ENCODE measurements at places on chromosomes 2 and 18. TPM values are rescaled to one million over a fixed set of nuclear protein-coding genes. Genes with fewer than 3 reads are reported as not detected.

CCDC74A gene
- total RNA-seq, result 20.6 TPM

SOWAHC gene
- total RNA-seq, result 7.3 TPM

ASPRV1 gene
- not detected for total RNA-seq

UBR3 gene
- total RNA-seq, result 26.3 TPM

FHL2 gene
- 246 TPM for total RNA-seq

SPTBN1 gene
- 137 TPM for total RNA-seq

KLHL29 gene
- total RNA-seq, result 3.2 TPM

LIPG gene
- 0.19 TPM for total RNA-seq

RIT2 gene
- total RNA-seq, result not detected

GRCh38 chr18:40577981-40578365 lies 1377.1 kb upstream of the PIK3C3 start:
- no peak for DNase-seq

DNA sequence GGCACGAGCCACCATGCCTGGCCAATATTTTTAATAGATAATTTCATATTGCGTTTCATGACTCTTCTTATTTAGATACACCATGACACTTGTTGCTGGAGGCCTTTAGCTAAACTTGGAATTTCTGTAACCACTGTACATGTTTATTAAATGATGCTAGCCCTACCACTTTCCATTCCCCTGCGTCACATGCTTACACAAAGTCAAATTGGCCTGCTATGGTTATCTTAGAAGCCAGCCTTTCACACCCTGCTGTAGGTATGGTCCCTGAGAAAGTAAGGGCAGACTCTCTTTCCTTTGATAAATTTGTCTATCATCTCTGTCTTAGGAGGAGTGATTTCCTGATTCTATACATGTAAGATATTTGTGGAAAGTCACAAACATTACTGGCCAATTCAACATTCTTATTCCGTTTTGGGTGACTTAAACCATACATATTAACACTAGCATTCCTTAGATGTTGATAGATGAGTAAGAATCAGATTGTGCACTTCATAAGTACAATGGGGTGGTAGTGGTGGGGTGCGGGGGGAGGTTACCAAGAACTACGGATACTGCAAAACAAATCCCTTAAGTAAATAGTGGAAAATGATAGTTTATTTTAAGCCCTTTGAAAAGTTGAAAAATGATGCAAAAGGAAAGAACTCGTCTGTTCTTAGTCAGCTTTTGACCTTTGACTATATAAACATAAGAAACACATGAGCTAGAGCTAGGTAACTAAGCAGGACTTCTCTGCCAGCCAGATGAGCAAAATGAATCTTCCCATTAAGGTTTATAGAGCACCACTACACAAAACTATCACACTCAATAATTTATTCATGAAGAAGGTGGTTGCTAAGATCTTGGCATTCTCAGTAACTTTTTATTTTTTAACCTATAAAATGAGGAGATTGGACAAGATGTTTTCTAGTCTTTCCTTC lies 7.9 kb upstream of the NDUFV2 start:
- peak; percentile 62 for DNase-seq

- peak; percentile 81 for DNase-seq
These were observed 10.4 kb upstream of the EVA1A start for GRCh38 chr2:75570948-75571729.

- DNase-seq, result no peak
These were observed 217.8 kb downstream of the CDH2 start for GRCh38 chr18:27959101-27959500.

GRCh38 chr2:729376-729861 lies 52.2 kb upstream of the TMEM18 start:
- DNase-seq, result no peak

DNA sequence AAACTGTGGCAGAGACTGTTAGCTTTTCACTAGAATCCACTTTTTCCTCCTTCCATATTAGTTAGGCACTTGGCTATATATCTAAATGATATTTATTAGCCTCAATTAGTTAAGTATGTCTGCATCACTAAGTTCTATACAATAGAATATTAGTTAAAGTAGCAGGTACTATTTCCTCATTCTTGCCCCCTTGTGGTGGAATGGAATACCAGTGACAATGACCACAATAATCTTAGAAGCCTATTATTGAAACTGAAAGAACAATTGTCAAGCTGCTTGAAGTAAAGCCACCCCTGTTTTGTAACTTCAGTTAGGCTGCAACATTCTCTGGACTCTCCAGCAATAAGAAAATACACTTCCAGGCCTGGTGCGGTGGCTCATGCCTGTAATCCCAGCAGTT lies 476.3 kb upstream of the VWC2L start:
- no peak for DNase-seq

DNA sequence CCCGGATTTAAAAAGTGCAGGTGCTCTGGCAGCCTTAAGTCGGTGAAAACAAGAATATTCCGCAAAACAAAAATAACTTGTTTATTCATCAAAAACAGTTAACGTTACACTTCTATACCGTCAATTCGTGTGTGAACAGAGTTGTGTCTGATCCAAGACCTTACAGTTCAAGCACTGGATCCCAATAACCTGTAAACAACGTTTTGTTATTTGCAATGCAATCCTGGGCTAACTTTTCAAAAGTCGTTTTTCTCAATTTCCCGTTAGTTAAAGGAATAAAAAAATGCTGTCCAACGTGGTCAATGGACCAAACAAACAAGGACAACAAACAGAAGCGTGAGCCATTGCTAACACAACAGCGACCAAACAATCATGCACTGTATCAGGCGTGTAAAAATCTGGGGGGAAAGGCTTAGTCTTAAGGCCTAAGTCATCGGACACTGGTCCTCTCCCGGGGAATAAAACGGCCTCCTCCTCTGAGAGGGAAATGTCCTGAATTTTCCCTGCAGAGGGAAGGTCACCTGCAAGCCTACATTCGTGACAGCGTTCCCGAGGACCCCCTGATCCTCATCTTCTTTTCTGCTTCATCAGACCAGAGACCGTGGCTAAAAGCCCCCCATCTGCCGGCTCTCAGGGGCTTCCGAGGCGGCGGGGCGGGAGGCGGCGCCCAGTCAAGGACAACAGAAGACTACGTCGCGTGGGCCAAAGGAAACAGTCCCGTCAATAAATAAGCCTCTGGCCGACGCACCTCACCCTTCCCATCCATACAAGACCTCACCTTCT lies 490 bp downstream of the NDUFS1 start:
- DNase-seq, result peak; percentile 40

- no peak for DNase-seq
These were observed 69.5 kb downstream of the GPD2 start for GRCh38 chr2:156505696-156506095.

DNA sequence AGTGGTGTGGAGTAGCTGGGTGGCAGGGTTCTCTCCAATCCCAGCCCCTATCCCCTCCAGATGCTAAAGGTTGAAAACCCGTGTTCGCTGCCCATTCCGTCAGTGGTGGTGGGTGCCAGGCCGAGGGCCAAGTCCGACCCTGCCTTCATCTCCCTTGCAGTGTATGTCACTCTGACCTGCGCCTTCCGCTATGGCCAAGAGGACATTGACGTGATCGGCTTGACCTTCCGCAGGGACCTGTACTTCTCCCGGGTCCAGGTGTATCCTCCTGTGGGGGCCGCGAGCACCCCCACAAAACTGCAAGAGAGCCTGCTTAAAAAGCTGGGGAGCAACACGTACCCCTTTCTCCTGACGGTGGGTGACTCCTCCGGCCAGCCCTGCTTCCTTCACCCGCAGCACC lies 12.9 kb downstream of the SAG start:
- DNase-seq, result no peak

GRCh38 chr2:219396863-219397457 lies 9.2 kb upstream of the DNPEP start:
- no peak for DNase-seq

DNA sequence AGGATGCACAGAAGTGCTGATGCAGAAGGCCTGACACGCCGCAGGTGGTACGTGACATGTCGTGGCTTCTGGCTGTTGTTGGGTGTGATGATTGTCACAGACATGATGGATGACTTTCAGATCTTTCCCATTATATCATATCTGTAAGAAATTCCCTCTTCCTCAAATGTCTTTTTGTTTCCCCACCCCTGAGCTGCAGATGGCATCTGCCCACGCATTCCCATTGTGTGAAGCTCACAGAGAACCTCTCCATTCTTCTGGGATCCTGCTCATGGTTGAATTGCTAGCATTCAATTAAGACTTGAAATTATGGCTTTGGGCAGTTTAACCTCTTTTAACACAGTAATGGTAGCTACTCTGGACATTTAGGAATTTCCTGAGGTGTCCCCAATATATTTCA lies 28.3 kb upstream of the EPHA4 start:
- no peak for DNase-seq

DNA sequence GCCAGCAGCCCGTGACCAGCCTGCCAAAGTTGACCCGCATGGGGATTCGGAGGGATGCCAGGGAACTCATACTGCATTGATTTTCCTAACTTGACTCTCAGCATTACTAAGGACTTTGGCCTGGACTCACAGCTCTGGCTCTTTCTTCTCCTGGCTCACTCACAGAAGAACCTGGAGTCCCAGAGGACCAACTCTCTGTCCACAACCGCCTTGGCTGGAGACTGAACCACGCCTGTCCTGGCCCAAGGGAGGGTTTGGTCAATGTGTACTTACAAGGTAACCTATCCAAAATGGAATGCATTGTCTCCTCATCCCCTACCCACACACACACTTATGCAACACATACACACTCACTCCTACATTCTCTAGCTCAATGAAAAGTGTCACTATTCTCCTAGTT lies 135.6 kb upstream of the KLHL29 start:
- no peak for DNase-seq

GRCh38 chr2:47243596-47244323 lies 88.7 kb upstream of the STPG4 start:
- no peak for DNase-seq

DNA sequence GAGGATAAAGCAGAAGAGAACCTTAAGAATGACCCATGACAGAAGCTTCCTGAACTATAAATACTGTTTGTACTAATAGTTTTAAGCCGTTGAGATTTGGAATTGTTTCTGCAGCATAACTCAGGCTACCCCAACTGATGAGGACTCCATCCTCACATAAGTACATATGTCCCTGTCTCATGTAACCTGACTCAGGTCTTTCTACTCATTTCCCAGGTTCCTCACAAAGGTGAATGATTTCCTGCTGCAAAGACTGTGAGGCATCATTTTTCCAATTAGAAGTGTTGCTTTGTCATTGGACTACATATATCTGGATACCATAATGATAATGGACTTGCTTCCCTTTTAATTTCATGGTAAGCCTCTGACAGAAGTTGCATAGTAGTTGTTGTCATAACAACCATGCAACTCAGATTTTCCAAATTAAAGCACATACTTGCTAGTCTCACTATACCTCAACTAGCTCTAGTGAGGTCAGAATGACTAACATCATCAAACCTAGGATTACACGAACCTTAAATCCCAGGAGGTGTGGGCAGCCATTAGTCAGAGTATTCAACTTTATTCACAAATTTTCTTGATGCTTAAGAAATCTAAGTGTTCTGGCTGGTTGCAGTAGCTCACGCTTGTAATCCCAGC lies 38.0 kb upstream of the NEDD4L start:
- DNase-seq, result peak; percentile 90

DNA sequence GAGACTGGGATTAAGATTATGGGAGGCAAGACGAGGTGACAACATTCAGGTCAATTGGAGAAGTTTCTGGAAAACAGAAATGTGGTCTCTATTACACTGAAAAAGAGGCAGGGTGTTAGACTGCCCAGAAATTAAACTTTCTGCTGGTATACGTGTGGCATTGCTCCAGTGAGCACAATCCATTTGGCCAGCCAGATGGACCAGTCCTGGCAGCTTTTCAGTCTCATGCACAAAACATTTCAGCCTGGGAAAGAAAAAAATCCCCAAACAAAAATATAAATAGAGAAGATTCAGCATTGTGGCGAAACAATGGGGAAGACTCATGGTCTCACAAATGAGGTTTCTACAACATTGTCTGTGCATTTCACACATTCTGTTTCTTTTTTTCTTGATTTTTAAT lies 113.9 kb downstream of the HNMT start:
- no peak for DNase-seq

GRCh38 chr2:207926133-207926988 lies 99.0 kb downstream of the PLEKHM3 start:
- peak; percentile 93 for DNase-seq

DNA sequence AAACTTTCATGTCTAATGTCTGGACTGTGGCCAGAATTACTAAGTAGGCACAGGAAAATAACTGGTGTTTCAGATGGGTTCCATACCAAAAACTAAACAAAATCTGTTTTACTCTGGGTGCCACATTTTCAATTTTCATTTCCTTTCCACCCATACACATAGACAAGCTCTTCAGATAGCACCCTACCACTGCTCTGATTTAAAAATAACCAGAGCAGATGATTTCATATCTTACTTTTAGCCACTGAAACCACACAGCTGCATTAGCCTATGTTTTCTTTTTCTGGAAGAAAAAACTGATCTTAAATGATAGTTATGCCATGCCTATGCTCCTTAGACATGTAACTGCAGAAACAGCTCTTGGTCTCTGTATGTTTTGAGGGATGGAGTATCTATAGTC lies 647.6 kb downstream of the CPS1 start:
- no peak for DNase-seq

DNA sequence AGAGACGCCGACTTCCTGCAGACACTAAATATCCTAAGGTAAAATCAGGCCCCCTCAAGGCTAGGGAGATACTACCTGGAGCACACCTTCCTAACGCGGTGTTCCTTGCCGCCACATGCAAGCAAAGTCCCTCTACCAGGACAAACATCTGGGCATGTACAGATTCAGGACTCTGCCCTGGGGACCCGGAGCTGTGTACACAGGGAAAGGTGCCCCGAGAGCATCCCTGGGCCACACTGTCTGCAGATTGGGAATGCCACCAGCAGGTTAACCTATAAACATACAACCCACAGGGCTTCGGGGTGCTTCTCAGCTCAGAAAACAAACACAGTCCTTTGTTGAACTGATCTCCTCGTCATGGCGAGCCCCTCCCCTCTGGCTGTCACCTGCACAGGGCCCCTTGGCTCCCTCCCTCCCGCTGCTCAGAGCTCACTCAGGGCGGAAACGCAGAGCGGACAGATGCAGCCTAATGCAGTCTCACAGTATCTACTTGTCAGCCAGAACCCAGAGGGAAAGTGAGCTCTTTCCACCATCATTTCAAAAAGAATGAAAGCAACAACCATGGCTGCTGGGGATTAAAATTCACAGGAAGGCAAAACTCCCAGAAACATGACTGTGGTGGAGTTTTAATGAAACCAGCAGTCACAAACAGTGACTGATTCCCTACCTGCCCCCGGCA lies 218.8 kb downstream of the HDAC4 start:
- no peak for DNase-seq

DNA sequence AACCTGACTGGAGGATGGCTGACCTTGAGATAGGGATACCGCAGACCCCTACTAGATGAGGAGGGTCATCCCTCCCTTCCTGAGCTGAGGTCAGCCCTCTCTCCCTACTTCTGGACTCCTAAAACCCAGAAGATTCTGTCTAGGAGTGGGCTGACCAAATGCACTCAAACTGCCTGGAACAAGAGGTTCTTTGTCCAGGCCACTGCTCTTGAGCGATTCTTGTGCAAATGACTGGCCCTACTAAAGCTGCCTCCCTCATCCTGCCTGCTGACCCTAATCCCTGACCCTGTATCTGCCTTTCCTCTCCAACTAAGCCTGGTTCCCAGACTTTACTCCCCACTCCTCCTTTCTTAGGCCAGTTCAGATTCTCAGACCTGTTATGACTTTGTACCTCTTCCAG lies 56.2 kb downstream of the EFR3B start:
- DNase-seq, result no peak
